ENCODE measurements at places on chromosomes 1 and 21.

DNA sequence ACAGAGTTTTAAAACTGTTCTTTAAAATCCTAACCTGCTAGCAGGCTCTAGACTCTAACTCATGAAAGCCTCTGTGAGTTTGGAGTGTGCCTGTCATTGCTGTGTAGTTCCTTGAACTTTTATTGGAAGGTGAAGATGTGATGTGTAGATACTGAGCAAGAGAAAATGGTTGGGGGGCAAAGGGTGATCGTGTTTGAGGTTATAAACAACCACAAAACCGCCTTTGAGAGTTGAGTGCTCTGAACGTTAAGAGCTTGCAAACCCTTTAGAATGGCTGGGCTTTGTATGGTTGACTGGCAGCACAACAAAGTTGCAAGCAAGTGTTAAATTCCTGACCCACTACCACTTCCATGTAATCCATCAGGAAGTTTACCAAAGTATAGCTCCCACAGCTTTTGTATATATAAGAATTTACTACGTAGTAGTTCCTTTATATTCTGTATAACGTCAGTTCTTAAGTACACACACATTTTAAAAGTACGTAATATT lies 19.6 kb downstream of the BACE2 start:
- no peak for DNase-seq

GRCh38 chr1:44361478-44361877 lies 6.4 kb upstream of the ERI3 start:
- no peak for DNase-seq

DNA sequence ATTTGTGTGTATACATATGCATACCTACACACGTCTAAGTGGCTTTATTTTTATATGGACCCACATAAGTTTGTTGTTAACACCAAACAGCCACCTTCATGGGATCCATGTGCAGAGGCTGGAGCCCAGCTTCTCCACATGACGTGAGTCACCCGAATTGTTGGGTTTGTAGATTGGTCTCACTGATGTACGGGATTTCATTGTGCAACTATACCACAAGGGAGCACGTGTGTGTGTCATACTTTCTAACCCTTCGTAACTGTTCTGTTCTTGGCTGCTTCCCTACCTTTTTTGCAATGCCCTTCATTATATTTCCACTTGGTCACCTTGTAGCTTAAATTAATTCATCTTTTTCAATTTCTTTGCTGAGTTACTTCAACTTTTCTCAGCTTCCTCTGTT lies 21.0 kb downstream of the SPRTN start:
- DNase-seq: no peak

DNA sequence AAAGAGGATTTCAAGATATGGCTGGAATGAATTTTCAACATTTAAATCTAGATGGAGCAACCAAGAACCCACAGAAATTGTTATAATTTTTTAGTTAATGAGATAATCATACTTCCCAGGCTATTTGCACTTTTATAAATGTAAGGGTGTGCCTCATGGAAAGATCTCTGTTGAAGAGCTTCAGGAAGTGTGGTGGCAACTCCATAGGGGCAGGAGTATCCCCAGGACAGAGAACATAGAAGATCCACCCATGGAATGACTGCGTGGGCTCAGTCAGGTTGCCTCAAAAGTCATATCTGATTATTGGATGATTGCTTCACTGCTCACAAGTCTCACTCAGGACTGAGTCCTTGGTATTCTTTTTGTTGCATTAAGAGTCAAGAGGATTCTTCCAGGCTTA lies 167.4 kb upstream of the KIAA0040 start:
- DNase-seq: no peak

- DNase-seq: no peak
Measured at GRCh38 chr21:42356046-42356445, 5.3 kb upstream of the TFF2 start.

- peak; percentile 14 for DNase-seq
Measured at GRCh38 chr21:25283720-25284119, 323.6 kb downstream of the MRPL39 start.
